ENCODE measurements at places on chromosomes 7 and 10.

- DNase-seq: no peak
Measured at GRCh38 chr10:491667-492424, 197.6 kb downstream of the DIP2C start.

- DNase-seq: no peak
Measured at GRCh38 chr10:96269438-96270300, 1.7 kb downstream of the BLNK start.

- no peak for DNase-seq
Measured at GRCh38 chr7:141847996-141848395, 6.7 kb upstream of the PRSS37 start.

- no peak for DNase-seq
Measured at GRCh38 chr10:76735866-76736265, 901.7 kb downstream of the KCNMA1 start.

DNA sequence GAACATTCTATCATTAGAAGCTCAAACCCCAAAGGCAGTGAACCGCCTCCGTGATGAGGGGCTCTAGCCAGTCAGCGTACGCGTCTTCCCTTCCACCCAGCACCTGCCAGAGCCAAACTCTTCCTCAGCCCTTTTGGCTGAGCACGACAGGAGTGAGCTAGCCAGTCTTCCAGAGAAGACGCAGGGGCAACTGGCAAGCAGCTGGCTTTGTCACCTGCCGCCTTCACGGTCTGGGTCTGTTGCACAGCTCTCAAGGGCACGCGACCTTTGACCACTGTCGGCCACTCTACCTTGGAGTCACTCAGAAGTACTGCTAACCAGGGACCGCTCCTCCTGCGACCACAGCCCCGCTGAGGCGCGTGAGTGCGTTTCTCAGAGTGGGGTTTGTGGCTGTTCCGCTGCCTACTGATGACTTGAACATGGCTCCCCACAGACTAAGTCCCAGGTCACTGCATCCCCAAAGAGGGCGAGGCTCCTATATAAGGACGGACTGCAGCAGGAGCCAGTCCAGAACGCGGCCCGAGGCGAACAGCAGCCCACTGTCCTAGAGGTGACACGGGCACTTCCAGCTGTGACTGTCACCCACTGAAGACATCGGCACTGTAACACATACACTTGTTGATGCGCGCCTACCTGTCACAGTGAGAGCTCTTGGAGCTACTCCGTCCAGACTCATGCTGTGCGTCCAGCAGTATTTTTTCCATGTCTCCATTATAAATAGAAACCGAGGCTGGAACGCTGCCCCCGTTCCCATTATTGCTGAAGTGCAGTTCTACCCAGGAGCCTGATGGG, 8.4 kb downstream of the BNIP3 start:
- DNase-seq: no peak

- DNase-seq: no peak
Measured at GRCh38 chr10:100413173-100413572, 49.6 kb upstream of the WNT8B start.

DNA sequence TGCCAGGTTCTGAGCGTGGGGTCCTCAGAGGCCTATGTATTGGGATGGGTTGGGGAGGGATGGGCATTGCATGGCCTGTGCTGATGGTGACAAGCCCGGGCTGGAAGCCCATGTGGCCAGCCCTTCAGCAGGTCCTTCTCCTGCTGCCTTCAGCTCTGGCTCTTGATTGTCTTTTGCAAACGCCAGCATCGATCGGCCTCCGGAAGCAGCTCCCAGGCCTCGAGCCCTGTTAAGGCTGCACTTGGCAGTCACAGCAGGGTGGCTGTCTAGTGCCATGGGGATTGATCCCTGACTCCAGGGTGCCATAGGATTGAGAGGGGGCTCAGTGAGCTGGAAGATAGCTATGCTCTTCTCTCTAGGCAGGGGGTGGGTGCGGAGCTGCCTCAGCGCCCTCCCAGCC, 51.4 kb downstream of the CDH23 start:
- DNase-seq: no peak

DNA sequence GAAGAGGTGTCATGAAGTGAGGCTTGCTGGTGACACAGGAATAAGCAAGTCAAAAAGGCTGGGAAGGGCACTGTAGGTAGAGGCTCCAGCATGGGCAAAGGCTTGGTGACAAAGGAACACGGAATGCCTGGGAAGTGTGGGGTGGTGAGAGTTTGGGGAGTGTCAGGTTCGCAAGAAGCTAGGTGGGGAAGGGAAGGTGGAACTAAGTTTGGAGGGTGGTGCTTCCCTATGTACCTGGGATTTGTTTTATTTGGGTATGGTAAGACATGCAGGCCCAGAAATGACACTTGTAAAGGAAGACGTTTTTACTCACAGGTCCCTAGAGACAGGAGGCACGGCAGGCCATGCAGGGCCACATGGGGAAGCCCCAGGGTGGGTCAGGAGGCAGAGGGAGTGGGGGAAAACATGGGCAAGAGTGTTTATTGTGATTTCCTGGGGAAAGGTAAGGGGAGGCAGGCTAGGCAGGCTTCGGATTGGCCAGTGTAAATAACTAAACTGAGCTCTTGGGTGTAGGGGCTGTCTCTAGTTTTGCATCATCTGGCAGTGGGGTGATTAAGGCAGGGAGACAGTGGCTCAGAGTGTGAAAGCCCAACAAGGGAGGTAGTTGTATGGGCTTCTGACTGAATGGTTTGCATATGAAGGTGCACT, 52.1 kb downstream of the SH2D4B start:
- DNase-seq: no peak

GRCh38 chr10:128008521-128009250, 101.8 kb downstream of the PTPRE start:
- no peak for DNase-seq

GRCh38 chr10:17617031-17617911, at the start of gene HACD1:
TSS of gene HACD1 (minus strand) at chr10:17617374. CDS start at chr10:17617339, 35 bp downstream.
- DNase-seq: peak; percentile 27

- DNase-seq: no peak
Measured at GRCh38 chr10:132036887-132037675, 28.7 kb upstream of the JAKMIP3 start.

DNA sequence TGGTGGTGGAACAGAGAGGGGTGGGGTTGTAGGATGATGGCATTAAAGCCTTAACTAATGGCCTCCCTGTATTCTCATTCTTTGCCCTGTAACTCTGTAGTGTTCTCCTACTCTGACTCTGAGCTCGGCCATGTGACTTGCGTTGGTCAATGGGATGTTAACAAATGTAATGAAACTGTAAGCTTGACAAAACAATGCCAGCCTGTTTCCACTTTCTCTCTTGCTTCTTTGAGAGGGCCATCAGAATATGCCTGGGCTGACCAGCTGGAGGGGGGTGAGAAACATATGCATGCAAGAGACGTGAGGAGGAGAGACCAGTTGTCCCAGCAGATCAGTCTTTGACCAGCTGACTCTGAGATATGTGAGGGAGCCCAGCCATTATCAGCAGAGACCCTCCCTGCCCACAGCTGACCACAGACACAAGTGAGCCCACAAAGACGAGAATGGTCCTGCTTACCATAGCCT, 100.6 kb downstream of the ICA1 start:
- DNase-seq: no peak

GRCh38 chr10:98313598-98313997, 45.6 kb upstream of the LOXL4 start:
- no peak for DNase-seq

- no peak for DNase-seq
Measured at GRCh38 chr7:139691253-139691781, 86.5 kb downstream of the HIPK2 start.

GRCh38 chr10:103791858-103792257, 63.5 kb downstream of the SH3PXD2A start:
- DNase-seq: no peak

DNA sequence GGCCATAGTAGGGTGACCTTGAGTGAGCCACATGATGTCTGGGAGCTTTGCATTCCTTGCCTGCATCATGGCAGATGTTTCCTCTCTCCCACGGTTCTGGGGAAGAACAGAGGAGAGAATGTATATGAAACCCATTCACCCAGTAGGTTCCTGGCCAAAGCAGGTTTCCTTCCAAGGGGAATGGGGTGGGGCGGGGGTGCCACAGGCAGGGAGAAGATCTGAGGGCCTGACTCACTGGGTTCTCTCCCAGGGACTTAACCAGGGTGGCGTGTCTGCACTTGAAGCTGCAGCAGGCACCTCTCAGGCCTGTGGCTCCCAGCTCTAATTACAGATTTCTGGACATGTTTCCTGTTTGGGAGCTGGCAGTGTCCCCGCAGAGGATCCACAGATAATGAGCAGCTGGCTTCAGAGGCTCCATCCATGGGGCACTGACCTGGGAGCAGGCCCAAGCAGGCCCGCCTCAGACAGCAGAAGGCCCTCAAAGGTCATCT, 50.2 kb upstream of the ZMIZ1 start:
- no peak for DNase-seq

GRCh38 chr7:81584667-81585066, 185.2 kb downstream of the HGF start:
- DNase-seq: no peak

- no peak for DNase-seq
Measured at GRCh38 chr7:953547-954327, 743 bp downstream of the ADAP1 start.

DNA sequence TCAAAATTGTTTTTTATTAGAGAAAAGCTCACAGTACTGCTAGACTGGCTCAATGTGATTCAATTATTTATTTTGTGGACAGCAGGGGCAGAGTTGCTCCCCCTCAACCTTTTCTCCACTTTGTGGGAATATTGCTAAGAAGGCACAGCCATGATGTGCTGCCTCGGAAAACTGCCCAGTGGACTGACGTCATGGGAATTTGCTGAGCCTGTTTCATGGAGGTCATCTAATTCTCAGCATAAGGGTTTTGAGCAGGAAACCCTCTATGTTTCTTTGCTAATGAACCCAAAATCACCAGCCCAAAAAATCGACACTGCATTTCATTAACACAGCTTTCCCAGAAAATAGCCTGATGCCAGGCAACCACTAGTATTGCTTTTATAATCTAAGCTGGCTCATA, 228.8 kb upstream of the FAM3C start:
- DNase-seq: no peak

GRCh38 chr7:80681272-80681885, 42.9 kb downstream of the CD36 start:
- DNase-seq: no peak

- DNase-seq: no peak
Measured at GRCh38 chr10:118980135-118980865, 49.2 kb upstream of the NANOS1 start.

GRCh38 chr10:35607475-35608327, 2.6 kb downstream of the GJD4 start:
- no peak for DNase-seq
